ENCODE measurements at places on chromosomes 12 and 14. TPM values are rescaled to one million over a fixed set of nuclear protein-coding genes. Genes with fewer than 3 reads are reported as not detected.

The RERGL gene
- total RNA-seq, result not detected

GRCh38 chr12:94207467-94207848 lies 59.1 kb downstream of the PLXNC1 start:
- DNase-seq, result no peak

- DNase-seq, result no peak
These were observed 239.7 kb upstream of the PPFIA2 start for GRCh38 chr12:81998761-81999378.

DNA sequence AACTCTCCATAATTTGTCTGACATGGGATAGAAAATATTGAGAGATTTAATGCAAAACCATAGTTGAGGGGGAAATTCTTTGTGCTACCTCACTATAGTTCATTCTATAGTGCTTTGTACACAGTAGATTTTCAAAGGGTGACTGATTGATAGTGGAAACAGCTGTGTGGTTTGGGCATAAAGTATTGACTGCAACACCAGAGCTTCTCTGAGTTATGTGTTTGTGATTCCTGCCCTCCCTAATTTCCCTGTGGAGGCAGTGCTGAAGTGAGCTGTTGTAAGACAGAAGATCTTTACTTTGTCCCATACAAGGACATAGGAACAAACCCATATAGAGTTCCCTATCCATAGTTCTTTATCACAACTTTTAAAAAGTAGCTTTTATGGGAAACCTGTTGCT lies 47.1 kb downstream of the PTPRQ start:
- DNase-seq, result no peak

- peak; percentile 68 for DNase-seq
These were observed 21.3 kb upstream of the RFLNA start for GRCh38 chr12:124273630-124274029.

DNA sequence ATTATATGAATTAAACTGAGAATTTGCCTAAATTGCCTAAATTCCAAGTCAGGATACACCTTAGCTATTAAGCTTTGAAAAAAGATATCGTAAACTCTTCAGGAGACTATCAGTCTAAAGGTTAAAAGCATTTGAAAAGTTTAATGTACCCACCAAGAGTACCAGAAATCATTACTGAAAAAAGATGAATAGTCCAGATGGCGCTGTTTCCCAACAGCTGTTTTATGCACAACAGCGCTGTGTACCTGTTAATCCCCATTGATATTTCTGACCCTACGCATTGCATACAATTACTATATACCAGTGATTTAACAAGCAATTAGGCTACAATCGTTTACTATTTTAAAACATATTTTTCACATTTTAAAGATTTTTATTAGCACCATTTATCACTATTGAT lies 185.0 kb downstream of the PLCZ1 start:
- no peak for DNase-seq

DNA sequence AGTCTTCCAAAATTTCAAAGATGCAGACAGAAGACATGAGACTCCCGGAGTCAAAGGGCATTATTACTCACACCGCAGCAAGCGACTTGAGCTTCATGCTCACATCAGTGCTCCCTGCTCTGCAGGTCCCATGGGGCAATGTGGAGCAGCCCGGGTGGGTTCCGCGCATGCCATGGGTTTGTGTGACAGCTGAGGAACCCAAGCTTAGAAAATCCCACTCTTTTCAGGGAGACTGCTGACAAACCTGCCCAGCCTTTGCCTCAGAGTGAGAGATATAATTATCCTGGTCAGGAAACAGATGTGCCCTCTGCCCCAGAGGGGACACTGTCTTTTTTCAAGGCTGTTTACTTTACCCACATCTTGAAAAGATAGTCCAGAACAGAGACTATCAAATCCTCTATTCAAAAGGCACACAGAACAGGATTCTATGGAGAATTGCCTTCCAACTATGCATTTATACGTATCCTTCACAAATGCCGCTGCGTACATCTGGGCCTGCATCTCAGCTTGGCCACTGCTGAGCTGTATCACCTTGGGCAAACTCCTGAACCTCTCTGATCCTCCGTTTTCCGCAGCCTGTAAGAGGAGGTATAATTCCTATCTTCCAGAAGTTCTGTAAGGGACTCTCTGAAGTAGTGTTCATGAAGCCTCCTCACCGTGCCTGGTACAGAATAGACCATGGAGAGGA lies 16.0 kb downstream of the C14orf132 start:
- peak; percentile 92 for DNase-seq

Data from myocyte (in vitro differentiated cells).